ENCODE measurements at places on chromosomes 16 and 17.

DNA sequence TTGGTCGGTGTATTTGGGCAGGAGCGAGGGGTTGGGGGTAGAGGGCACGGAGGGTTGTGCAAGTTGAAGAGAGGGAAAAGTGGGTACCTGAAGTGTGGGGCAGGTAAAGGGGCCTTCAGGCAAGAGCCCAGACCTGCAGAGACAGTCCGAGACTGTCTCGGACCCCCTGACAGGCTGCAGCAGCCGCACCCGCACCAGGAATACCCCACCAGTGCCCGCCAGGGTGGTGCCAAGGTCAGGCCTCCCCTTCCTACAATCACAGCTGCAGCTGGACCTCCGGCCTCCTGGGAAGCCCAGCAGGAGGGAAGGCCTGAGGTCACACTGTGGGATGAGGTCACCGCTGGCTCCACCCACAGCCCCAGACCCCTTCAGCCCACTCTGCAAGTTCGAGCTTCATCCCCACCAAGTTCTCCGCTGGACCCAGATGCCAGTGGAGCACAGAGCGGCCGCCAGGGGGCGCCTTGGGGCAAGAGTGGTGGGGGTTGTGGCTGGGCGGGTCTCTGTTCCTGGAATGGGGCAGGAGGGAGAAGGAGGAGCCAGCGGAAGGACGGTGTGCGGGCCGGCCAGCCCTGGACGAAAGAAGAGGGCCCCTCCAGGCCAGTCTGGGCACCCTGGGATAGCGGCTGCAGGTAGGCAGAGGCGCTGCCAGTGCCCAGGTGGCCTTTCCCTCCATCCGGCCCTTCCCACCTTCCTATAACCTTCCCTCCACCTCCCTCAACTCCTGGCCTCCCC is at the start of gene HSD3B7:
Gene HSD3B7, plus strand, starts transcription at position 539 of the 732 bp plus-strand sequence. CDS start 452 bp downstream, outside the sequence.
- DNase-seq: peak; percentile 56

GRCh38 chr16:73813527-73813926 is 483.1 kb upstream of the PSMD7 start:
- DNase-seq: no peak

GRCh38 chr16:67936880-67937605 is 393 bp upstream of the PSMB10 start:
- DNase-seq: no peak

DNA sequence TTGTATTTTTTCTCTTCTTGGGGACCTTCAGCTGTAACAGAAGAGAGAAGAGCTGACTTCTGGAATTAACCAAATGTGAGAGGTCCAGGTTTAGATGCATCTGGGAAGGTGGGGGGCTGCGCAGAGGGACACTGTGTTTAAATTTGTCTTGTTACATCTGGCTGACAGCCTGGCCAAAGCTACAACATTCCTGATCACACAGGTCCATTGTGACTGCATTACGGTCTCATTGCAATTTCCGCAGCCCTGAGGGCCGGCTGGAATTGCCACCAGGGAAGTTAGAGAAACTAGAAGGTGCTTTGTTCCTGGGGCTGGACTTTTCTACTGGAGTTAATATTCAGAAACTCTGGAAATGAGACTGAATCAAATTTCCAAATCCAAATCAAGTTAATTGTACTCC is 37.9 kb upstream of the LRRC75A start:
- DNase-seq: no peak

DNA sequence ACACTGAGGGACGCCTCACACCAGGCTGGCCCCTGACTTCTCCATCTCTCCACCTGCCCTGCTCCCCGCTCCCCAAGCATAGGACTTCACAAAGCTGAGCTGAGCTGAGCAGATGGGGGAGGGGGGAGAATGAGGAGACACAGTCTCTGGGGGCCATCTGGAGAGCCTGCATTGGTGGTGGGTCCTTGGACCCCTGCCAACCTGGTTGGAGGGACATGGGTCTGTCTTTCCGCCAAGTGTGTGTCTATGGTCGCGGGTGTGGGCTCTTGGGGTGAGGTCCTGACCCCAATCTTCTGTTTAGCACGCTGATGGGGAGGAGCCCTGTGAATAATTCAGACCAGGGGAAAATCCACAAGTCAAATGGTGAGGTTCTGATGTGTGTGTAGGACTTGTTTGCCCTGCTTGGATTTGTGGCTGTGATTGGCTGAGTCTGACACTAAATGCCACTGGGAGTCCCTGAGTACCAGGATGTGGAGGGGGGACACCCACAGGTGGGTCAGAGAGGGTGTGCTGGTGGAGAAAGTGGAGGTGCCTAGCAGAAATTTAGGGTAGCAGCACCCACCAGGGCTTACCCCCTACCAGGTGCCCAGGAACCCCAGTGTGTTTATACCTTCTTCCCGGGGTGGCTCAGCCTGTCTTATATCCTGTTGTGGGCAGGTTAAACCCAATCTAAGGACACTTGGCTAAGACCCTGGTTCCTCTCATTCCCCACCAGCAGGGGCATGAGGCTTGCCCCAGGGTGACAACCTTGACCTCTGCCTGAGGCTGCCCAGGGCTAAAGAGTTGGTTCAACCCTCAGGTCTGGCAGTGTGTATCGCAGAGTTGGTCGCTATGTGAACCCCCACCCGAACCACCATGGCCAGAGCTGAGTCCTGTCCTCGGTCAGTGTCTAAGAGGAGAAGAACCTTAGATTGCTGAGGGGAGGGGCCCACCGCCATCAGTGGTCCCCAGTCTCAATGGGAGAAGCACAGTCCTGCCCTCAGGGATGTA is 2.1 kb downstream of the FMNL1 start:
- no peak for DNase-seq

DNA sequence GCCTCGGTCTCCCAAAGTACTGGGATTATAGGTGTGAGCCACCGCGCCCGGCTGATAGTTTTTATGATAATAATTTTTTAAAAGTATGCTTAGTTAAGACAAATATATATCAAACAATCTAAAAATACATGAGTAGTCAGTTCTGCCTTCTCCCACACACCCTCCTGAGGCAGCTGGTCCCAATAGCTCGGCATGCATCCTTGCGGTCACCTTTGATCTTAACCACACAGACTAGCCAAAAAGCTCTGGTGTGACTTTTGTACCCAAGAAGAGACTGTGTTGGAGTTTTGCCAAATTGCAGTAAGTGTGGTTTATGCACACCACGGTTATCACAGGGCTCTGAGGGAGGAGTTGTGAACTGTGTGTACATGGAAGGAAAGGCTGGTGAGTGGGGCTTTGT is 25.6 kb downstream of the ATP6V0A1 start:
- peak; percentile 76 for DNase-seq

DNA sequence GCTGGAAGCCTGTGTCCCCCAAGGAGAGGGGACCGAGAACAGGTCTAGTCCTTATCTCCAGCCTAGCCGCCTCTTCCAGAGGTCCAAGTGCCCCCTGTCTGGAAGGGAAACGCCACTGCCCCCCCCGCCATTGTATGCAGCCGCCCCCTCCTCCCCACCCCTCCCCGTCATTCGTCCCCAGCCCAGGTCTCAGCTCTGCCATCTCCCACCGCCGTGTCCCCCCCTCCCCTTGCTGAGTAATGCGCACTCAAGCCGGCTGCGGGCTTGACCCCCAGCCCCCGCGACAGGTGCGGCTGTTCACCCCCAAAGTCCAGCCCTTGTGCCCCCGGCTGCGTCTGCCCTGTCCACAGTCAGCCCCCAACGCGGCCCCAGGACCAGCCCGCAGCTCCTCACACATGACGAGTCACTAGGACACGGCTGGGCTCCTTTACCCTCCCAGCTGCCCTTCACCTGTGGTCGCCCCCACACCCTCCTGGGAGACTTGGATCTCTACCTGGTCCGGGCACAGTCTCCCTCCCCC is 622 bp downstream of the GPRC5B start:
- no peak for DNase-seq

DNA sequence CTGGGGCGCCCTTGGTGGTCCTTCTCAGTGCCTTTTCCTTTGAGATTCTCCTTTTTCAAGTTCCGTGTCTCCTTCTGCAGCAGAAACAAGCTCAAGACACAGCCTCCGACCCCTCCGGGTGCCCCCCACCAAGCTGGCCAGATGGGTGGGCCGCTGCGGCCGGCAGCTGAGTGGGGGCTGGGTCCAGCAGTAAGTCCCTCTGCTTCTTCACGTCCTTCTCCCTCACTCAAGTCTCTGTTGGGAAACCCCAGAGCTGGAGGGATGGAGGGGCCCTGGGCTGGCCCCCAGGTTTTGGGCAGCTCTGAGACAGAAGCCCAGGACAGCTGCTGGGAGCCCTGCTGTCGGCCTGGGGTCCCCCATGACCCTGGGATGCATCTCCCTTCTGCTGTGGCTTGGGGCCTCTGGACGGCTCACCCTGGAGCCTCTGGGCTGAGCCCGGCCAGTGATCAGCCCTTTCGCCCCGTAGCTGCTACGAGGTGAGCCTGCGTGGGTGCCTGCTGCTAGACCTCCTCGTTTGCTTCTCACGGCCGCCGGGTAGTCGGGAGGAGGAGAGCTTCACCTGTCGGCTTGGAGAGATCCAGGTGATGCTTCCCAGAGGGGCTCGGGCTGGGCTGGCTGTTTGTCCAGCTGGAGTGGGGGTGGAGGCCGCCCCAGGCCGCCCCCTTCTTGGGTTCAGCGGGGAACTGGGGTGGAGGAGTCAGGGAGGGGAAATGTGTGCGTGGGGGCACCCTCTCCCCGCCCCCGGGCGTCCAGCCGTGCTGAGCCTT is 10.7 kb downstream of the ENGASE start:
- DNase-seq: no peak

DNA sequence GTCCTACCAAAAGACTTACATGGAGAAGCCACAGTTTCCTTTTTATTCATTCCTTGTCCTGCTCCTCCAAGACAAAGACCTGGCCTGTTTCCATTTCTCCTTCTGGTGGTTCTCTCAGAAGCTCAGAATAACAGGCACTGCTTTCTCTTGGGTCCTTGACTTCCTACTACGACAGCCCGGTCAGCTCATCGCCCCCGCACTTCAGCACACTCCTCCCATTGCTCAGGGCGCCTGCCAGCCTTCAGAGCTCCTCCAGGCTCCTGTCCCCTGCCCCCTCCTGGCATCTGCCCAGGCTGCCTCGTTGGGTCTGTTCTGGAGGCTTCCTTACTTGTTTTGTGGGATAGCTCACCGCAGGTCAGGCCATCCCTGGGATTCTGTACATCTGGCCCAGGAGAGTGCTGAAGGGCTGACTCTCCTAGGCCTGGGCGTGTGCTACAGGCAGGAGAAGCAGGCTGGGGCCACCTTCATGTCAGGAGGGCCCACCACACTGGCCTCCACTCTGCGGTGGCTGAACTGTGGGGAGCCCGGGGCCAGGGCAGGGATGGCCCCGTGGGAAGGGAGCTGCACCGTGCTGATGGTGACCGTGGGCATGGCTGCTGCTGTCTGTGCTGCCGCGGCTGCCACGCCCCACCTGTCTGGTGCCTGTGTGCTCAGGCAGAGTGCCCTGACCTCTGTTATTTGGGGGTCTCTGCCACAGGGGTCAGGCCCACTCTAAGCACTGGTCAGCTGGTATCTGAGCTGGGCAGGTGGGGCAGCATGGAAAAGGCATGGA is 17.7 kb downstream of the TCF25 start:
- no peak for DNase-seq

Data from stimulated activated CD8-positive, alpha-beta memory T cell treated with anti-CD3 and anti-CD28 coated beads, Interleukin-7, amount 100 ng/mL, for 48 hours (primary cell).